Spinal cord (tissue), 10 donors: ENCODE measurements at places on chromosomes 3 and 15. TPM values are rescaled to one million over a fixed set of nuclear protein-coding genes. Genes with fewer than 3 reads are reported as not detected.

GAP43 gene
- 608 TPM for polyA plus RNA-seq

CHSY1 gene
- 29.1 TPM for polyA plus RNA-seq

UACA gene
- polyA plus RNA-seq: 50.8 TPM

SCAANT1 gene
- not detected for polyA plus RNA-seq

SLC6A11 gene
- polyA plus RNA-seq: 265 TPM

GLCE gene
- polyA plus RNA-seq: 25.6 TPM

MAP1A gene
- 230 TPM for polyA plus RNA-seq

KBTBD8 gene
- 3.0 TPM for polyA plus RNA-seq

TUSC7 gene
- polyA plus RNA-seq: 0.36 TPM

MRPL3 gene
- 79.0 TPM for polyA plus RNA-seq

CFAP100 gene
- polyA plus RNA-seq: 14.6 TPM
